ENCODE measurements at places on chromosomes 2 and 18. TPM values are rescaled to one million over a fixed set of nuclear protein-coding genes. Genes with fewer than 3 reads are reported as not detected.

DNA sequence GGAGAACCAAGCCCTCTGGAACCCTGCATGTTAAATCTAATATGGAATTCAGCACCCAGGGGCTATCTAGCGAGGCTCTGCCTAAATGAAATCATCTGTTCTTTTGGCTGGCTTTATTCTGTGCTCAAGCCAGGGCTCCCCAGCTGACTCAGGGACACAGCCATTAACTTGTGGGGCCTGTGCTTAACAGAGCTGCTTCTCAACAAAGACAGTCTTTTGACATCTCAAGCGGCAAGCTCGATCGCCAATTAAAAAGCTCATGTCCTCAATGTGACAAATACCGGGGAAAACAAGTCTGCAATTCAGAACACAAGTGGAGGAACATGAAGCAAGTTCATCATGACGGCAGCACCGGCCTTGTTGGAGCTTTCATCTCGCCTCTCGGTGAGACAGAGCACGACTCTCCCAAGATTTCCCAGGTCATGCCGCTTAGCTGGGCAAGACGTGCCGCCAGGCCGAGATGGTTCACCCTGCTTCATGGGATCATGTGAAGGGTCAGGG is 64.9 kb downstream of the KLHL29 start:
- DNase-seq, result peak; percentile 73
- no peak overlapping the region for H3K4me3 ChIP-seq
- peaks cover 22% of the 10 kb centered on the region for H3K4me1 ChIP-seq
- no peaks in the 10 kb centered on the region for H3K36me3 ChIP-seq
- peaks cover 4% of the 10 kb centered on the region for H3K27me3 ChIP-seq
- H3K27ac ChIP-seq, result no peak overlapping the region

GRCh38 chr18:27723168-27723567 is 453.8 kb downstream of the CDH2 start:
- no peaks in the 10 kb centered on the region for H3K36me3 ChIP-seq
- peak overlapping the region; percentile 59 for H3K27ac ChIP-seq
- peaks cover 17% of the 10 kb centered on the region for H3K4me1 ChIP-seq
- H3K4me3 ChIP-seq, result peak overlapping the region; percentile 35

C2orf78 gene
- total RNA-seq, result not detected

IGFBP5 gene
- total RNA-seq, result 1,145 TPM

DNA sequence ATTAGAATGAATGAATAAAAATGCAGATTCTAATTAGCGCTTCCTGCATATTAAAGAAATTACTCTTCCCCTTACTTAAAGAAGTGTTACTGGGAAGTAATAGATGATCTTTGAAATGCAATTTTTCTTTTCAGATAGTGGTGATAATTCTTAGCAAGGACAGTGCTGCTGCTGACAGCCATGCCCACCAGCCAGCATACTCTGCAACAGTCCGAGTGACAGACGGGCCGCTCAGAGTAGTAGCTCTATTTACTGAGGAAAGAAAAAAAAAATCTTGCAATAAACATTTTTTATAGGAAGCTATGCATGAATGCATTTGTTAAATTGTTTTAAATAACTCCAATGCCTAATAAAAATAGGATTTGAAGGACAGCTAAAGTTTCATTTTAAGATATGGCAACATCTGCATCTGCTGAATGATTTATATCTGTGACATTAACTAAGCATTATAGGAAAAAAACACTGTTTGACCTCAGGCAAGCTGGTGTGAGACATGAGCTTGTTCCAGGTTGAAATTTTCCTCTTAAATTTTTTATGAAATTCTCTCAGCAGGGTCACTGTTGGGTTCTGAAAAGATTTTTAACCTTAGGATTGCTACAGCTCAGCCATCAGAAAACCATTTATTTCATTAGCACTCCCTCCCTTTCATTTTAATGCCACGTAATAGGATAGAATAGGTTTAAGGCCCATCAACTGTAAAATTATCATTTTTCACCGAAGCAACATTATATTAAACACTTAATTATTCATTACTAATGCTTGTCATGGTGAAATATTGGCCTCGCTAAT is 393.8 kb downstream of the DCDC2C start:
- H3K36me3 ChIP-seq, result no peaks in the 10 kb centered on the region
- DNase-seq, result no peak
- H3K27ac ChIP-seq, result no peak overlapping the region

- no peaks in the 10 kb centered on the region for H3K27me3 ChIP-seq
- DNase-seq, result no peak
- H3K36me3 ChIP-seq, result no peaks in the 10 kb centered on the region
- peaks cover 10% of the 10 kb centered on the region for H3K4me1 ChIP-seq
Measured at GRCh38 chr2:174048243-174048642, 83.1 kb upstream of the SP3 start.

- H3K27ac ChIP-seq, result no peak overlapping the region
- no peak for DNase-seq
- peaks cover 18% of the 10 kb centered on the region for H3K4me1 ChIP-seq
- H3K36me3 ChIP-seq, result peaks cover 5% of the 10 kb centered on the region
- no peak overlapping the region for H3K4me3 ChIP-seq
Measured at GRCh38 chr2:207035875-207036274, 96.6 kb downstream of the CPO start.

MC5R gene
- total RNA-seq, result not detected

COBLL1 gene
- 8.9 TPM for total RNA-seq

DNA sequence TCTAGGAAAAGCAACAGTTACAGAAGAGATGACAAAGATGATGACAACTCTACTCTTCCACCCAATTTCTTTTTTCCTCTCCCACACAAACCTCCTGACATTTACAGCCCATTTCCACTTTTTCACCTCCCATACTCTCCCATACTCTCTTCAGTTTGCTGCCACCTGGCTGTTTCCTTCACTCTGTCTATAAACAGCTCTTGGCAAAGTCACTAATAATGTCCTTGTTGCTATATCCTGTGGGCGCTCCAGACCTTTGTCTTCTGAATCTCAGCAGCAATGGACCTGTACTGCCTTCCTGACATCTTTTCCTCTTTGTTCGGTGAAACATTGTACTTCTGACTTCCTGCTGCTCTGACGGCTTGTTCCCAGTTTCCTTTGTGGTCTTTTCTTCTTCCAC is 60.7 kb upstream of the CAVIN2 start:
- no peak for DNase-seq
- H3K27ac ChIP-seq, result no peak overlapping the region
- no peaks in the 10 kb centered on the region for H3K27me3 ChIP-seq
- H3K4me3 ChIP-seq, result no peak overlapping the region
- H3K36me3 ChIP-seq, result no peaks in the 10 kb centered on the region

- no peak overlapping the region for H3K4me3 ChIP-seq
- peaks cover 4% of the 10 kb centered on the region for H3K27me3 ChIP-seq
- H3K36me3 ChIP-seq, result no peaks in the 10 kb centered on the region
- no peak for DNase-seq
- H3K27ac ChIP-seq, result no peak overlapping the region
Measured at GRCh38 chr2:88811233-88811632, 119.8 kb downstream of the RPIA start.

- H3K27ac ChIP-seq, result no peak overlapping the region
- DNase-seq, result no peak
- H3K4me3 ChIP-seq, result no peak overlapping the region
- H3K4me1 ChIP-seq, result peaks cover 39% of the 10 kb centered on the region
- no peaks in the 10 kb centered on the region for H3K27me3 ChIP-seq
- H3K36me3 ChIP-seq, result no peaks in the 10 kb centered on the region
Measured at GRCh38 chr2:196379600-196379999, 208.2 kb upstream of the STK17B start.

GRCh38 chr18:75607701-75608100 is 180.2 kb upstream of the SMIM21 start:
- DNase-seq, result no peak
- H3K27me3 ChIP-seq, result no peaks in the 10 kb centered on the region
- H3K4me1 ChIP-seq, result peaks cover 4% of the 10 kb centered on the region
- no peak overlapping the region for H3K27ac ChIP-seq
- H3K4me3 ChIP-seq, result no peak overlapping the region
- no peaks in the 10 kb centered on the region for H3K36me3 ChIP-seq

- DNase-seq, result no peak
- H3K27ac ChIP-seq, result no peak overlapping the region
- peaks cover 2% of the 10 kb centered on the region for H3K27me3 ChIP-seq
Measured at GRCh38 chr2:38164881-38165280, 88.9 kb upstream of the CYP1B1 start.

DNA sequence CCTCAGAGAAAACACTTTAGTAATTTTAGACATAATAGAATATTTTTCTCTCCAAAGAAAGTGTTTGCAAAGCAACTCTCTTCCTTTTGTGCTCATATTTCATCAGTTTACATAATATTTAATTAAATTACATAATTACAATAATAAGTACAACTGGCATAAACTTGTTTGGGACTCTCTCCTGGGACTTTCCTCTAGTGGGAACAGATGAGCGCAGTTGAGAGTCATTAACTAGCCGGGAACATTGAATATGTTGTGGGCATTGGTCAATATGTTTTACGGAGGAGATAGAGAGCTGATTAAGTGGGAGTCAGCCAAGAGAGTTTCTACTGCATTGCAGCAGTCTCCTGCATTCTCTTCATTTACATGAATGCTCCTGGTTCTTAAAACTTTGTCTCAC is 607.7 kb downstream of the ARHGAP15 start:
- no peaks in the 10 kb centered on the region for H3K27me3 ChIP-seq
- H3K36me3 ChIP-seq, result no peaks in the 10 kb centered on the region
- no peak overlapping the region for H3K27ac ChIP-seq

CBLN2 gene
- total RNA-seq, result not detected

MSTN gene
- total RNA-seq, result 0.89 TPM

DNA sequence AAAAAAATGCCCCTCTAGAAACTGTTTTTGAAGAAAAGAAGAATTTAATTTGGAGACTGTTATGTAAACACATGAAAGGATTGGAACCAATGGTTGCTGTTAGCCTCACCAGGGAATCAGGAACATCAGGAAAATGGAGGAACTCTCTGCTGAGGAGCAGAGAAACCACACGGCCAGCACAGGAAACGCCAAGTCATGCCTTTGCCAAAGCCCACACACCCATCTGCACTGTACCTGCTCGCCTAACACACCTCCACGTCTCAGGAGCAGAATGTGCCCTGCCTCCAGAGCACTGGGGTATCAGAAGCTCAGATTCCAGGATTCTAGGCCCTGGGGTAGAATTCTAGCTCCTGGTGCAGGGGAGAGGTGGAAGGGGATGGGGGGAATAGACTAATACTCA is 9.8 kb upstream of the SCYGR1 start:
- no peak overlapping the region for H3K4me3 ChIP-seq
- peaks cover 7% of the 10 kb centered on the region for H3K27me3 ChIP-seq
- H3K36me3 ChIP-seq, result no peaks in the 10 kb centered on the region
- DNase-seq, result no peak
- H3K4me1 ChIP-seq, result no peaks in the 10 kb centered on the region

PCARE gene
- not detected for total RNA-seq

DNA sequence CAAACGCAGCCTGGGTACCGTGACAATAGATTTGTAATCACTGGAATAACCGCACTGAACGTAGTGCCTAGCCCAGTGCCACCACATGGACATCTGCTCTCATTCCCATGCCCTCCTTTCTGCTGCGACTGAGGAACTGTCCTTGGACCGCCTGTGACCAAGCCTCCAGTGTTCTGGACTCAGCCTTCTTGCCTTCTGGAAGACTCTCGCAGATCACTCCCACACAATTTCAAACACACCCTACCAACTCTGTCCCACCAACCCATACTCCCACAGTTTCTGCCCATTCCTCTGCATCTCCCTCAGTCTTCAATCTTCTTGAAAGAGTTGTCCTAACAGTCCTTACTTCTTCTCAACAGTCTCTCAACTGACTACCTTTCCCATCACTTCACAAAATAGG is 2.1 kb downstream of the RNF149 start:
- H3K4me3 ChIP-seq, result peak overlapping the region; percentile 90
- H3K4me1 ChIP-seq, result peaks cover 42% of the 10 kb centered on the region
- H3K36me3 ChIP-seq, result peaks cover 2% of the 10 kb centered on the region
- no peak for DNase-seq
- no peaks in the 10 kb centered on the region for H3K27me3 ChIP-seq
- H3K27ac ChIP-seq, result peak overlapping the region; percentile 88

GRCh38 chr2:10887476-10887875 is 24.3 kb upstream of the KCNF1 start:
- H3K4me3 ChIP-seq, result no peak overlapping the region
- no peak for DNase-seq
- H3K36me3 ChIP-seq, result no peaks in the 10 kb centered on the region
- peaks cover 33% of the 10 kb centered on the region for H3K27me3 ChIP-seq

DNA sequence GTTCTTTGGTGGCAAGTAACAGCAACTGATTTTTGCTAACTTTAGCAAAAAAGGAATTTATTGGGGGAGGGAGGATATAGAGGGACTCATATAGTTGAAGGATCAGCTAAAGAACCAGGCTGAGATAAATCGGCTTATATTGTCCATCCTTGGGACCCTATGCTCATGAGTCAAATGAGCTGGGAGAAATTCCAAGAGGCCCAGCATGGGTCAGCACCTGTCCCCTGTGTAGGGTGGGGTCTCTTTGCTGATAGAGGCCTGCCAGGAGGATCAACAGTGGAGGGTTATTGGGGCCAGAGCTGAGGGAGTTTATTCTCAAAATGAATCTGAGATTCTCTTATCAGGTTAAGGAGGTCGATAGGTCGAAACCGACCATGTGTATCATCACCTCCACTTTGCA is 97.2 kb downstream of the VAPA start:
- no peaks in the 10 kb centered on the region for H3K27me3 ChIP-seq
- H3K4me1 ChIP-seq, result peaks cover 32% of the 10 kb centered on the region
- no peak overlapping the region for H3K4me3 ChIP-seq
- H3K27ac ChIP-seq, result peak overlapping the region; percentile 58
- peak; percentile 27 for DNase-seq

GDF7 gene
- 9.0 TPM for total RNA-seq

GRCh38 chr18:12884406-12885323 is 628 bp upstream of the PTPN2 start:
- no peaks in the 10 kb centered on the region for H3K27me3 ChIP-seq
- DNase-seq, result no peak
- H3K4me1 ChIP-seq, result peaks cover 36% of the 10 kb centered on the region
- H3K27ac ChIP-seq, result peak overlapping the region; percentile 92
- no peaks in the 10 kb centered on the region for H3K36me3 ChIP-seq

AKAIN1 gene
- total RNA-seq, result not detected

GRCh38 chr2:6947929-6948676 is 30.9 kb downstream of the RNF144A start:
- DNase-seq, result peak; percentile 25
- H3K27ac ChIP-seq, result peak overlapping the region; percentile 5
- H3K36me3 ChIP-seq, result peaks cover 7% of the 10 kb centered on the region
- no peak overlapping the region for H3K4me3 ChIP-seq
- H3K27me3 ChIP-seq, result no peaks in the 10 kb centered on the region
- peaks cover 63% of the 10 kb centered on the region for H3K4me1 ChIP-seq

DNA sequence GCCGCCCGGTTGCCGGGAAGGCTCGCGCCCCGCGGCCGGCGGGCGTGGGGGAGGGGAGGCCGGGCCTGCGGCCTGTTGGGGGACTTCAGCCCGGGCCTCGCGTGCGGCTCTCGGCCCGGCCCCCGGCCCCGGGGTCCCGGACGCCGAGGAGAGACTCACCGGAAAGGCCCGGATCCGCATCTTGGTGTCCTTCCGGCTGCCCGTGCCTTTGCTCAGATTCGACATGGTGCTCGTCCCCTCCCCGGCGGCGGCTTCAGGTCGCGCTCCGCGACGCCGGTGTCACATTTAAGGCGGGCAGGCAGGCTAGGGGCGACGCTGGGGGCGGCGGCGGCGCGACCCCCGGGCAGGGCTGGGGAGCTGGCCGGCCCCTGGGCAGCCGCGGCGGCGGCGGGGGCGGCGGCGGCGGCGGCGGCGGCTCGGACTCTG is 365 bp downstream of the CUL3 start:
- peaks cover 2% of the 10 kb centered on the region for H3K36me3 ChIP-seq
- peak overlapping the region; percentile 81 for H3K27ac ChIP-seq
- DNase-seq, result peak; percentile 85
